ELR (cell line): ENCODE measurements at places on chromosomes 11 and 22.

DNA sequence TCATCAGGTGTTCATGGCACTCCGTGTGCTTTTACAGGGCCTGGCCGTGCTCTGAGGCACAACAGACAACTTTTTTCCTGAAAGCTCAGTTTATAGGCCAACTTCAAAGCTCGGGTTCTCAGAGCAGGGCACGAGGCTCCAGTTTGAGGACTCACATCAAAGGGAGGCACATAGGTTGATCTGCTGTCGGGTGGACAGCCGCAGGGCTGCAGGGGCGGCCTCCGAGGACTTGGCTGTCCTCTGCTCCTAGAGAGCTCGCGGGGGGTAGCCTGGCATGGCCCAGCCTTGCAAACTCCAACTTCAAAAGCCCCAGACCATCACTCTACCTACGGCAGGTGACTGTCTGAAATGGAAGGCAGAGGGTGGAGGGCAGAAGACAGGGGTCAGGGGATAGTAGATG is 31.6 kb downstream of the C11orf58 start:
- DNase-seq, result no peak

DNA sequence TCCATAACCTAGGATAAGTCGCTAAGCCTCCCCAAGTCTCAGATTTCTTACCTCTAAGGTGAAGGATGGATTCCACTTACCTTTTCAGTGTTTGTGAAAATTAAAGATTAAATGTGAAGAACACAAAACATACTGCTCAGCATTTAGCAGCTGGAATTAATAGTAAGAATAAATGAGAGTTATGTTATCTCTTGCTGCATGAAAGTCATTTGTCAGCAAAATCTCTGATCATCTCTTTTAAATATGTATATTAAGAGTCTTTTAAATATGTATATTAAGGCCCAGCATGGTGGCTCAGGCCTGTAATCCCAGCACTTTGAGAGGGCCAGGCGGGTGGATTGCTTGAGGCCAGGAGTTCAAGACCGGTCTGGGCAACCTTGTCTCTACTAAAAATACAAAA is 72.3 kb upstream of the TTC12 start:
- DNase-seq, result no peak

DNA sequence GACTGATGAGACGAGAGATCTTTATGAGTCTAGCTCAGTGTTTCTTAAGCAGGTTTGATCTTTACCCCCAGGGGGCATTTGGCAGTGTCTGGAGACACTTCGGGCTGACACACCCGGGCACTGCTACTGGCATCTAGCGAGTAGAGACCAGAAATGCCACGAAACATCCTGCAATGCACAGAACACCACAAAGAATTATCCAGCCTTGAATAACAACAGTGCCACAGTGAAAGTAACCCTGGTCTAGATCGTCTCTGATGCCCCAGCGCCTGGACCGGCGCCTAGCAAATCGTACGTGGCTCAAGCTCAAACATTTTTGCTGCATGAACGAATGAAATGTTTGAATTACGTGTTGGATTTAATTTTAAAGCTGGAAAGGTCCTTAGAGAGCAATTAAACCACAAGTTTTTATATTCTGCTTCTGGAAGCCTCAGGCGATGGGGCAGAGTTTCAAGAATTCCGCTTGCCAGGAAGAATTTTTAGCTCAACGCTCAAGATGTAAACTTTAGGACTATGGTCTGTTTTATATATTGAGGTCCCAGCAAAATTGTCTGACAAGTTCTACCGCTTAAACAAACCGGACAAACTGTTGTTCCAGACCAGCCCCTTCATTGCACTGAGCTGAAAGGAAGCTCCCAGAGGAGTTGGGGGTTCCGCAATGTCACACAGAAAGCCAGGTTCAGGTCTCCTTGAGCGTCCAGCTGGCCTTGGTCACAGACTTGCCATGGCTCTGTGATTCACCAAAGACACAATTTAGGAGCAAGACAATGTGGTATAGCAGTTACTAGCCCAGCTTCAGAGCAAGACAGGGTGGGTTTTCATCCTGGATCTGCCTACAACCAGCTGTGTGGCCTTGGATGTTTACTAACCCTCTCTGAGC is 44.2 kb upstream of the SMTN start:
- DNase-seq, result peak; percentile 78

DNA sequence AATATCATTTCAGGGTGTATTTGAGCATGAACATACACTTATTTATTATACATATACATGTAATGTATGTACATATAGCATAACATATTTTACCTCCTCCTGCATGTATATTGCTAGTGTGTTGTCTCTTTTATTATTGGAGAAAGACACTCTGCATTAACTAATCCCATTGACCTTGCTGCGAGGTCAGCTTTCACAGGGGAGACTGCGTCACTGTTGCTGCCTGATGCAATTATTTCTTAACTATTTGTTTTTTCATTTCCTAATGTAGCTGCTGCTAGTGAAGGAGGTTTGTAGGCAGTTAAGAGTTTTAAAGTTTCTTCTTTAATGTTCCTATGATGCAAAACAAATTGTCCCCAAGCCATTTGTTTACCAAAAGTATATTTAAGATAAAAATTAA is 185.4 kb upstream of the CNTN5 start:
- no peak for DNase-seq

DNA sequence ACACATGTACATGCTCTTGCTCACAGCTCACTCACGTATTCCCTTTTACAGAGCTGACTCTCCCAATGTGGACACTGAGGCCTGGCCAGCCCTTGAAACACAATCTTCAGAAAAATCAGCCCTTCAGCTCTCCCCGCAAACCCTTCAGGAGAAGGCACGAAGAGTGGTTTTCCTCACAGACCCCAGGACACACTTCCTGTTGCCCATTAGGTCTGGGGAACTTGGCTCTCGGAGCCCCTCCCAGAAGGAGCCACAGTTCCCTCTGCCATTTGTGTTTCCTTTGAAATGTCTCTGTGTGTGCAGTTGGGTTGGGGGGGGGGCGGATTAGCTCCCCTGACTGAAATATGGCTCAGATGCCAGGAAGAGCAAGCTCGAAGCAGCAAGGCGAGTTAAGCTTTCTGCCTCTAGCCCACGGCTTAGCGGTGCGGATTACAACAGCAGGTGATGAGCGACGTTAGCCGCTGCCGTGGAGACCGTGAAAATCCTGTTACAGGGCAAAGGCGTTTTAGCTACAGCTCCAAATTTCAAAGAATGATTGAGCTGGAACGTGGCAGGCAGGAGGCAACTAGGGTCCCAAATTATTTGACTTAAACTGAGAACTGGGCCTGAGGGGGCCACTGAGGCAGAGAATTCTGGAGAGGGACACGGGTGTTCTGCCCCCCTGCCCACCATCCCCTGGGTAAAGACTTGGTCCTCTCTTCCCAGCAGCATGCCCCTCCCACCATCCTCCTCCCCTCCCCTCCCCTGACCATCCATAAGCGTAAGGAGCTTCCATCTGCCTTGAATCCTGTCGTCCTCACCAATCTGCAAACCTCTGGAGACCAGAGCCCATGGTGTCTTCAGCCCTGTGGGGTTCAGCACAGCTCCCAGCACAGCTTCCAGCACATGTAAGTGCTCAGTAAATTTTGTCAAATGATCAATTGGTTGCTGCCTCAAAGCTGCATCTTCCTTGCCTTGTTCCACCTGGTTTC is 598.6 kb downstream of the BUD13 start:
- no peak for DNase-seq

DNA sequence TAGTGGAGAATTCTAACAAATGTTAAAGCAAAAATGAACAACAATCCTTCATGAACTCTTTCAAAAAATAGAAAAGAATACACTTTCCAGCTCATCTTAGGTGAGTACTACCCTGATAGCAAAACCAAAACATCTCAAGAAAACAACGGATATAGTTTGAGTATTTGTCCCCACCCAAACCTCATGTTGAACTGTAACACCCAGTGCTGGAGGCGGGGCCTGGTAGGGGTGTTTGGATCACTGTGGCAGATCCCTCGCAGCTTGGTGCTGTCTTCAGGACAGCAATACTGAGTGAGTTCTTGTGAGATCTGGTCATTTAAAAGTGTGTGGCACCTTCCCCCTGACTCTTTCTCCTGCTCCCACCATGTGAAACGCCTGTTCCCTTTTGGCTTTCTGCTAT is 27.0 kb downstream of the NCAPD3 start:
- no peak for DNase-seq

- DNase-seq, result no peak
Measured at GRCh38 chr11:32198053-32198452, 107.2 kb downstream of the RCN1 start.

- no peak for DNase-seq
Measured at GRCh38 chr11:117062498-117062897, 35.7 kb downstream of the SIK3 start.

GRCh38 chr22:25626624-25626990 is 62.1 kb downstream of the GRK3 start:
- no peak for DNase-seq

DNA sequence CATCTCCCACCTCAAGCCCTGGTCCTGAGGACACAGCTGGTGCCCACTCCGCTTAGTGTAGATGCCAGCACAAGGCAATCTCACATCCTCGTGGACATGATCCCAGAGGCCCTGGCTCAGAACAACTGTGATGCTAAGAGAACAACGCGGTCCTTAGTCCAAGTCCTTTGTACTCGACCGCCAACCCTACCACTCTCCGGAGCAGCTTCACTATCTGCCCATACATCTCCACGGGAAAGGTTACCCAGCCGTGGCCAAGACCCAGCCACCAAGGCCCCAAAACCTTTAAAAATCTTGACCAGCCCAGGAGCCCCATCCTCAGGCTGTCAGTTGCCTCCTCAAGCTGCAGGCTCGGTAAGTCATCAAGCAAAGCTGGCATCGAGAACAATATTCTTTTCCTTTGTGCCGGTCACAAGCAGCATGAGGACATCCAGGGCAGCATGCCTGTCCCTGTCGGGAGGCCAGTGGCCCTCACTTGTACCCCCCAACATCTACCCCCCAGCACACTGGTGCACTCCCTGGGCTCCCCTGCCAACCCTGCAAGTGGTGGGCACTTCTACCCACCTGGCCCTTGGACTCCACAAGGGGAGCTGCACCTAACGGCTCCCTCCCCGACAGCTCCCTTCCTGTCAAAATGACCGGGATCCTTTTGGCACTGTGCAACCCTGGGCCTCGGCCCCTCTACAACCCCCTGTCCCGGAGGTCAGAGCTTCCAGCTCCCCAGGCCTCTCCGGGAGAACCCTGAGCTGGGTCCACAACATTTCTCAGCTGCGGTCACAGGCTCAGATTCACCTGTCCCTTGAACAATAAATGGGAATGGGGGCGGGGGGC is 2.5 kb downstream of the OSBPL5 start:
- no peak for DNase-seq

DNA sequence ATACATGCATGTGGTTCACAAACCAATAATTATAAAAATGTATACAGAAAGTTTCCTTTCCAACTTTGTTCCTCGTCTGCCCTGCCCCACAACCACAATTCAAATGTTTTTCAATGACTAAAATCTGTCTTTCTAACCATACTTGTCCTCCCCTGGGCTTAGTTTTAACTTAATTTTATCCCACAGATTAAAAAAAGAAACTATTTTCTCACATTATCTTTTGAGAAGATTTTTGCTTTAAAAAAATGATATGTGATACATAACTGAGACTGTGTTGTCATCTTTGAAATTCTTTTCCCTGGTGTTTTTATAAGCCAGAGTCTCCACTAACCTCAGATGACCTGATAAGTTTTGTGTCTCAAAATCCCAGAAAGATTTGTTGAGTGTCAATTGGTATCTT is 79.0 kb downstream of the FDX1 start:
- no peak for DNase-seq

DNA sequence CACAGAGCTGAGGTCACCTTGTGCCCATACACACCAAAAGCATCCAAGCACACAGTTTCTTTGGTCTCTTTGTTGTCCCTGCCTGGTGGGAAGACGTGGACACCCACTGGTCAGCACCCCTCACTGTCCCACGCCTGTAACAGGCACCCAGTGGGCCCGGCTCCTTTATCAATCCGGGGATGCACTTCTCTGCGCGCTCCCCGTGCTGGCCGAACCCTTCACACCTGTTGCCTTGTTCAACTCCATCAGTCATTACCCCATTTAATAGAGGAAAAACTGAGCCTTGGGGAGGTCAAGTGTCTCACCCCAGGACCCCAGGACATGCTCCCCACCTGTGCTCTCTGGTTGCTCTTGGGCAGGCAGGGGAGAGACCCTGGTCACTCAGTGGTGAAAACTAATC is 49.7 kb upstream of the FGF3 start:
- no peak for DNase-seq
